ENCODE measurements at places on chromosomes 13 and 19.

- no peak for DNase-seq
Measured at GRCh38 chr19:12833418-12833737, 1.0 kb downstream of the RTBDN start.

- DNase-seq = no peak
Measured at GRCh38 chr19:49342291-49342721, 7.1 kb downstream of the CD37 start.

DNA sequence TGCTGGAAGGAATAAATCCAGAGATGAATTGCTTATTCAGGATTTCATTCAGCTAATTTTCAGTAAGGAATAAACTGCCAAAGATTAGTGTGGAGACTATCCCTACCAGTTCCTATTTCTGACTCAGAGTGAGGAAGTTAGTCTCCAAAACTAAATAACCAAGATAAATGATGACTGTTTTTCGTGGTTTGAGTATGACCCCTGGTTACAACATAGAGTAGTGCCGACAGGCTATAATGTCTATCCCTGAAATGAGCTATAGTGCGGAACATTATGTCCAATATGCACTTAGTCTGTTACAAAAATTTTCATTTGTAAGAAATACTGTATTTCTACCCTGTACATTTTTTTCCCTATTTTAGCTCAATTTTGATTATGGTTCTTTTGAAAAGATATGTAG lies 51.4 kb downstream of the NBEA start:
- no peak for DNase-seq

- DNase-seq = no peak
Measured at GRCh38 chr19:48474084-48474592, 5.0 kb downstream of the CYTH2 start.

- no peak for DNase-seq
Measured at GRCh38 chr19:49361438-49362047, 673 bp downstream of the TEAD2 start.

DNA sequence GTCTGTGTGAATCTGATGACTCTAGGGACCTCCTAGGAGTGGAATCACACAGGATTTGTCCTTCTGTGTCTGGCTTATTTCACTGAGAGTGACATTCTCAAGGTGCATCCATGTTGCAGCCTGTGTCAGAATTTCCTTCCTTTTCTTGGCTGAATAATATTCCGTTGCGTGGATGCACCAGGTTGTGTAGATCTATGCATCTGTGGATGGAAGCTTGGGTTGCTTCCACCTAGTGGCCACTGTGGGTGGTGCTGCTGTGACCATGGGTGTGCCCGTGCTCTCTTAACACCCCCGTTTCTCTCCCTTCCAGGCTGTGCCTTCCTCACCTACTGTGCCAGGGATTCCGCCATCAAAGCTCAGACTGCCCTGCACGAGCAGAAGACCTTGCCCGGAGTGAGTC lies 26.2 kb downstream of the CELF5 start:
- no peak for DNase-seq

DNA sequence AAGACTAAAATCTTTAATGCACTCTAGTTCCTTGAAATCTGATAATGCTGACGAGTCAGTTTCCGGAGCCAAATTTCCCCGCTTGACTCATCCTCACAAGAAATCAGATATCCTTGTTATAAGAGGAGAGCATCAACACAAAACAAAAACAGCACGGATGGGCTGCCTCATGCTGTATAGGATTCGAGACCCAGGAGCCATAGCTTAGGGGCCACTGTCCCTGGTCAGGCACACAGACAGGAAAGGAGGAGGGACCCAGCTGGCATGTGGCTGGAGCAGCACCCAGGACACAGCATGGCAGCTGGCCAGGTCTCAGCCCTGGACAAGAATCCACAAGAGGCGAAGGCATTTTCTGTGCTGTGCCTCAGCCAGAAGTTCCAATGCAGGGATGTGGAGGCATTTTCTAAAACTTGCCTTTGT lies 110.2 kb upstream of the SPATA13 start:
- no peak for DNase-seq

GRCh38 chr13:95360052-95360451 lies 58.8 kb upstream of the ABCC4 start:
- DNase-seq = no peak

GRCh38 chr13:75404726-75405125 lies 77.2 kb downstream of the TBC1D4 start:
- no peak for DNase-seq

- no peak for DNase-seq
Measured at GRCh38 chr13:114212158-114212495, 22.6 kb upstream of the CDC16 start.

DNA sequence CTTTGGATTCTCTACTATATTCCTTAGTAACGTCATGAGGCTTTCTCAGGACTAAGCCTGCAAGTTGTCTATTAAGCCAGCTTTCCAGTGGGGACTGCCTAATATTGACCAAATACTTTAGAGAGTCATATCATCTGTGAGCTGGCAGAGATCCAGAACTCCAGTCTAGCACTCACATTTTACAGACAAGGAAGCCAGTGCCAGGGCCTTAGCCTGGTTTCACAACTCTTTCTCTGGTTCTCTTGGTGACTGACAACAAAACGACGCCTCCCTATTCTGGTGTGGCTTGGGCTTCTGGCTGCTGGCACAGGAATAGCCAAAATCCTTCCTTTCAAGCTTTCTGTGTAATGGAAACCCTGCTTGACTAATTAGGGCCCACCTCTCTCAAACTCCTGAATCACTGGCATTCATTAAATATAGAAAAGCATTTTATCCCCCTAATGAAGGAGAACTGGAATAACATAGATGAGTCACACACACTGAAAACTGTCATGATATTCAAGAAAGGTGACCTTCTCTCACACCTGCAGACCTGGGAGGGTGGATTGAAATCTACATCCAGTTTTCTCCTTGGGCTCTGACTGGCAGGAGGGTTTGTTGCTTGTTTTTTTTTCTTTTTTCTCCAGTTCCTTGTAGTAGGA lies 75.2 kb upstream of the UBL3 start:
- no peak for DNase-seq

GRCh38 chr19:49869484-49870308 lies 2.3 kb upstream of the PNKP start:
- DNase-seq = peak; percentile 100

- DNase-seq = no peak
Measured at GRCh38 chr13:98173431-98174152, 3.5 kb downstream of the RNF113B start.

DNA sequence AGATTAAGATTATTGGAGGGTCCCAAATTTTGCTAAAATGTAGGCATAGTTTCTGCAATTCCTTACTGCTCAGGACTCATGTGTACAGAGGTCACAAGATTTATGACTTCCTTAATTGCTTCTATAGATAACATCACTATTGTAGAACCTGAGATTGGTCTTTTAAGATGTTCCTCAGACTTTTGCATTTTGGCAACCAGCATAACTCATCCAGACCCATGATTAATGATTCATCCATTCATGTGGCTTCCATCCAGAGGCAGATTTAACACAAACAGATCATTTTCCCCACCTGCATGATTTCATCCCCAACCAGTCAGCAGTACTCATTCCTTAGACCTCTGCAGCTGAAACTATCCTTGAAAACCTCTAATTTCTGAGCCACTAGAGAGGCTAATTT lies 34.5 kb upstream of the CEACAM8 start:
- DNase-seq = no peak

GRCh38 chr13:110254151-110254679 lies 52.7 kb downstream of the COL4A1 start:
- no peak for DNase-seq

Data from cerebellar nuclear complex (tissue), 1 donor.